ENCODE measurements at places on chromosomes 1 and 21.

GRCh38 chr1:37092937-37093336 lies 58.6 kb upstream of the GRIK3 start:
- no peak for DNase-seq

DNA sequence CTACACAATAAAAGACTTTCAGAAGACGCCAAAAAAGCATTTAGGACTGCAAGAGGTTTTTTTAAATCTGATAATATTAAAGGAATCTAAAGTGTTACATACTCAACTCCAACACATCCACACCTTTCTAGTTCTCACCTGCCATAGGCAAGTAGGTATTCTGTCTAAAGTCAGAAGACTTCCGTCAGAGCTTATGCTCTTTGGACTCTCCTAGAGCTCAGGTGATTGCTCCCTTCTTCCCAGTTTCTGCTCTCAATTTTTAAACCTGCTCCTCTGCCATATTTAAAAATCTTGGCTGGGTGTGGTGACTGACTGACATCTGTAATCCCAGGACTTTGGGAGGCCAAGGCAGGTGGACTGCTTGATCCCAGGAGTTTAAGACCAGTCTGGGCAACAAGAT lies 16.6 kb downstream of the EVI5 start:
- no peak for DNase-seq

- no peak for DNase-seq
Measured at GRCh38 chr1:67431869-67432578, 1.8 kb upstream of the SERBP1 start.

DNA sequence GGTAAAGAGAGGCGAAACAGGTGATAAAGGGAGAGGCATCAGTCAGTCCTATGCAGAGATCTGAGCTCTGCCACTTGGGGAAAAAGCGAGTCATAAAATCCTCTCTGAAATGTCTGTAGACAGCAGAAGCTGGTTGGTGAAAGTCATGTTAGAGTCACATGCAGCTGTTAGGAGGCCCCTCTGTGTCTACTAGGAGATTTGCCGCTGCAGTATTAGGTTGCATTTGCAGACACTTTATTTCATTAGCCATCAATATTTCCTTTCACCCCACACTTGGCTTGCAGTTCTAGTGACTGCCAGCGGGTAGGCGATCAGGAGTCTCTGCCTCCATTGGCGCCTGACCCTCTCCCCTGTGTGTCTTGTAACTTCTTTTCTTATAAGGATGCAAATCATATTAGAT lies 16.2 kb downstream of the ATP1A4 start:
- DNase-seq: no peak

GRCh38 chr1:95366498-95366897 lies 132.5 kb downstream of the RWDD3 start:
- no peak for DNase-seq

DNA sequence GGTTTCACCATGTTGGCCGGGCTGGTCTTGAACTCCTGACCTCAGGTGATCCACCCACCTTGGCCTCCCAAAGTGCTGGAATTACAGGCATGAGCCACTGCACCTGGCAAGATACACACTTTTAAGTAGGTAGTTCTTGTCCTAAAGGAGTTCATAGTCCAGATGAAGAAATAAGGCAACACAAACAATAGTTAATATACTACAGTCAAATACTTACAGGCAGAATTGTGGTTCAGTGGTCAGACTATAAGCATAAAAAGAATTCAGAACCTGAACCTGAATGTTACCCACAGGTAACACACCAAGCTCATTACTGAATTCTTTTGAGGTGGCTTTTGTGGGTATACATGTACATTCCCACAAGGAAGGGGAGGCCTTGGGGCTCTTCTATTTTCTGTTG lies 1.8 kb downstream of the SDHB start:
- DNase-seq: no peak

DNA sequence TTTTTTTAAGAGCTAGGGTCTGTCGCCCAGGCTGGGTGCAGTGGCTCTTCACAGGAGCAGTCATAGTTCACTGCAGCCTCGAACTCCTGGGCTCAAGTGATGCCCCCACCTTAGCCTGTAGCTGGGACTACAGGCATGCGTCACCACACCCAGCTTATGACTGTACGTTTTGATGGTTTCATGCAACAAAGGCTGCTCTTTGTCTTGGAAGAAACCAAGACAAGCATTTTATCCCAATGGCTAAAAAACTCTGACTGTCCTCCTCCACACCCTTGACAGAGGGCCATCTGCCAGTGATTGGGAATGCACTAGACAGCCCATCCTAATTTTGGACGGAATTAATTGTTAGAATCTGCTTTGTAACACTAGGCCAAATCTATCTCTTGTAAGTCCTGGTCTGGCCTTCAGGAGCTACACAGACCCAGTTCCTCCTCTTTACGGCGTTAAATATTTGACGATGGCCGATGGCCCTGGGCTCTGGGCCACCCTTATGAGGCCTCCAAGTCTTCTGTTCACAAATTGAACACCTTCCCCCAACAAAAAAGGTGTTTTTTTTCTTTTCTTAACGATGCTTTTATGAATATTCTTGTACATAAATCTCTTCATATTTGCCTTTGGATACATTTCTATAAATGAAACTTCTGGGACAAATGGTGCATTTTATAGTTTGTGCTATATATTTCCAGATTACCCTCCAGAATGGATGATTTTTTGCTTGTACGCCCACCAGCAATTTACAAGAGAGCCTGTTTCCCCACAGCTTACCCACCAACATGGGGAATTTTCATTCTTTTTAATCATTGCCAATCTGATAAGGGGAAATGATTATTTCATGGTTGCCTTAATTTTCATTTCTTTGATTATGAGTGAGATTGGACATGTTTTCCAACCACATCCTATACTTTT lies 104.8 kb upstream of the SLC25A33 start:
- no peak for DNase-seq

- DNase-seq: no peak
Measured at GRCh38 chr1:218817691-218818465, 355.8 kb upstream of the LYPLAL1 start.

All from GM13976 (cell line).